ENCODE measurements at places on chromosomes 3 and 15. TPM values are rescaled to one million over a fixed set of nuclear protein-coding genes. Genes with fewer than 3 reads are reported as not detected.

The ILDR1 gene
- 0.60 TPM for total RNA-seq

The ACOX2 gene
- 6.8 TPM for total RNA-seq

The CYP1A2 gene
- not detected for total RNA-seq

The SLC15A2 gene
- total RNA-seq: 9.4 TPM

The KIF15 gene
- 0.46 TPM for total RNA-seq

The WWTR1 gene
- 96.4 TPM for total RNA-seq

The MYZAP gene
- total RNA-seq: 11.0 TPM

The PAQR9 gene
- not detected for total RNA-seq

The ZNF660 gene
- 18.4 TPM for total RNA-seq

- H3K4me3 ChIP-seq: no peak overlapping the region
- no peaks in the 10 kb centered on the region for H3K4me1 ChIP-seq
- H3K36me3 ChIP-seq: no peaks in the 10 kb centered on the region
- H3K27me3 ChIP-seq: no peaks in the 10 kb centered on the region
- no peak for DNase-seq
Measured at GRCh38 chr3:28186748-28187147, 54.7 kb upstream of the CMC1 start.

DNA sequence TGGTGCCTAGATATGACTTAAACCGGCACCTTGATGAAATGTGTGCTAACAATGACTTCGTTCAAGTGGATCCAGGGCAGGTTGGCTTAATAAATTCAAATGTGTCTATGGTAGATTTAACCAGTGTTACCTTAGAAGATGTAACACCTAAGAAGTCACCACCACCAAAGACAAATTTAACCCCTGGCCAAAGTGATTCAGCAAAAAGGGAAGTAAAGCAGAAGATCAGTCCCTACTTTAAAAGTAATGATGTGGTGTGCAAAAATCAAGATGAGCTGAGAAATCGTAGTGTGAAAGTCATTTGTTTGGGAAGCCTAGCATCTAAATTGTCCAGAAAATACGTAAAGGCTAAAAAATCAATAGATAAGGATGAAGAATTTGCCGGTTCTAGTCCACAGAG, 1.1 kb downstream of the FAN1 start:
- no peak overlapping the region for H3K27ac ChIP-seq
- no peaks in the 10 kb centered on the region for H3K27me3 ChIP-seq
- no peak overlapping the region for H3K4me3 ChIP-seq
- DNase-seq: no peak

DNA sequence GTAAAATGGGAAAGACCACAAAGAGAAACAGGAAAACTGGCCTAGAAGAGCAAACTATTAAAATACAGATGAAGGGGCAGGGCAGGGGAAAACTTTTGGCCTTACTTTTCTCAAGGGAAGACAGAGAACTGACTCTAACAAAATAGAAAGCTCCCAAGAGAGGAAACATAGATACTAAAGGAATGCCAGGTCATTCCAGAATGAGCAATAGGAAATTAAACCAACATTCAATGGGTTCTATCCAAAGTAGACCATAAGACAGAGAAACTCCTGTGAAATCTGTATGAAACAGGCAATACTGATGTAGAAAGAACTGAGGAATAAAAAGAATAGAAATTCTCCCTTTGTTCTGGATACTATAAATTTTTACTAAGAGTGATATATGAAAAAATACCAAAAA, 491.8 kb downstream of the MECOM start:
- no peak for DNase-seq
- no peak overlapping the region for H3K27ac ChIP-seq
- H3K4me1 ChIP-seq: no peaks in the 10 kb centered on the region

DNA sequence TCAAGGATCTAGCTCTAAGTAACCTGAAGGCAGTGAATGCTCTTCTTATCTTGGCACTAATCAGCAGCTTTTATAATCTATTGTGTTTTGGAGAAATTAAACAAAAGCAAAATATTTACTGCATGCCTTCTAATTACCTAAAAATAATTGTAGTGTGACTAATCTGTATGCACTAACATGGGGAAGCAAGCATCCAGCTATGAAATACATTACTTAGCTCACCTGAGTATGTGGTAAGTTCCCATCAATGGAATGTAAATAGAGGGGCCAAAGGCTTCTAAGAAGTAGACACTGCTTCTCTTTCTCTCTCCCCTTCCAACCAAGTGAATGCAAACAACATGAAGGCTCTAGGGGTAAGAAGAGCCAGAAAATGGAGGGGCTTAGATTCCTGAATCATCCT, 165.6 kb downstream of the STAG1 start:
- no peak overlapping the region for H3K4me3 ChIP-seq
- no peak overlapping the region for H3K27ac ChIP-seq
- H3K27me3 ChIP-seq: no peaks in the 10 kb centered on the region
- DNase-seq: no peak
- H3K36me3 ChIP-seq: no peaks in the 10 kb centered on the region

- H3K36me3 ChIP-seq: no peaks in the 10 kb centered on the region
- H3K27ac ChIP-seq: peak overlapping the region; percentile 8
- H3K4me3 ChIP-seq: no peak overlapping the region
- no peaks in the 10 kb centered on the region for H3K27me3 ChIP-seq
Measured at GRCh38 chr3:129723558-129724324, 117.3 kb upstream of the PLXND1 start.

- DNase-seq: no peak
- H3K27me3 ChIP-seq: no peaks in the 10 kb centered on the region
- H3K36me3 ChIP-seq: no peaks in the 10 kb centered on the region
- no peak overlapping the region for H3K27ac ChIP-seq
- peaks cover 8% of the 10 kb centered on the region for H3K4me1 ChIP-seq
Measured at GRCh38 chr3:37053337-37053736, 60.0 kb downstream of the MLH1 start.

DNA sequence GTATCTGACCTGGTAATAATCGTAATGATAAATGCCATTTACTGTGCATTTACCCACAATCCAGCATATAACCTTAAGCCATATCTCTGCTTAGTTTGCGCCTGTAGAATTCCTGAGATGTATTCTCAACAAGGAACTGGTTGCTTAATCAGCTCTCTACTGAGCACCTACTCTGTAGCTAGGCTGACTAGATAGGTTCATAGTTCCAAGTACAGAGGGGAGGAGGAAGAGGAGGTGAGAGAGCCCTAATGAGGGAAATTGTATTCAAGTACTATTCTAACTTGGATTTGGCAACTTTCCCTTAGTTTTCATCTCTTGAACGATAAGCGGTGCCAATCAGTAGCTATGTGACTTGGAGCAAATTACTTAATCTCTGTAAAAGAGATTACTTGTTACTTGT, 5.6 kb upstream of the AKAP13 start:
- no peaks in the 10 kb centered on the region for H3K27me3 ChIP-seq
- H3K27ac ChIP-seq: no peak overlapping the region
- H3K36me3 ChIP-seq: no peaks in the 10 kb centered on the region
- no peak for DNase-seq
- H3K4me1 ChIP-seq: no peaks in the 10 kb centered on the region

GRCh38 chr15:101349047-101349951, 54.3 kb upstream of the SNRPA1 start:
- no peaks in the 10 kb centered on the region for H3K27me3 ChIP-seq
- no peaks in the 10 kb centered on the region for H3K4me1 ChIP-seq
- H3K36me3 ChIP-seq: no peaks in the 10 kb centered on the region
- DNase-seq: no peak

GRCh38 chr3:177351757-177352158, 154.5 kb upstream of the TBL1XR1 start:
- no peaks in the 10 kb centered on the region for H3K36me3 ChIP-seq
- no peaks in the 10 kb centered on the region for H3K4me1 ChIP-seq
- no peak overlapping the region for H3K27ac ChIP-seq
- no peaks in the 10 kb centered on the region for H3K27me3 ChIP-seq
- no peak overlapping the region for H3K4me3 ChIP-seq

GRCh38 chr3:14397940-14398796, 4.2 kb upstream of the SLC6A6 start:
- no peak overlapping the region for H3K27ac ChIP-seq
- no peak for DNase-seq
- no peak overlapping the region for H3K4me3 ChIP-seq
- no peaks in the 10 kb centered on the region for H3K27me3 ChIP-seq
- H3K4me1 ChIP-seq: peaks cover 9% of the 10 kb centered on the region

DNA sequence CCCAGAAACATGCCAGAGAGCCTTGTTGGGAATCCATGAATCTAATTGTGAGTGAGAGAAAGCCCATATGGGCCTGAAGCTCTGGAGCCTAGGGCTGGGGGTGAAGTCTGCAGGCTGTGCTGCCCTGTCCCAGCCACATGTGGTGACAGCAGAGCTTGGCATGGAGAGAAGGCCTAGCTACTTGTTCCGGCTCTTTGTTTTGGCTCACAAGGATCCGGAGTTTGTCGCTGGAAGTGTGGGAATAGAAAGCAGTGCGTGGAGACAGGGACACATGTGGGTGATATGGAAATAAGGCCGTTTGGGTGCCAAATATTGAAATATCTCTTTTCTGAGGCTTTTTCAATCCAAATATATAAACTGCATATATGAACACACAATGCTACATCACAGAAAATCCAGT, 78.2 kb downstream of the CLSTN2 start:
- no peaks in the 10 kb centered on the region for H3K27me3 ChIP-seq
- H3K4me3 ChIP-seq: no peak overlapping the region
- no peaks in the 10 kb centered on the region for H3K4me1 ChIP-seq
- H3K36me3 ChIP-seq: no peaks in the 10 kb centered on the region
- no peak for DNase-seq

DNA sequence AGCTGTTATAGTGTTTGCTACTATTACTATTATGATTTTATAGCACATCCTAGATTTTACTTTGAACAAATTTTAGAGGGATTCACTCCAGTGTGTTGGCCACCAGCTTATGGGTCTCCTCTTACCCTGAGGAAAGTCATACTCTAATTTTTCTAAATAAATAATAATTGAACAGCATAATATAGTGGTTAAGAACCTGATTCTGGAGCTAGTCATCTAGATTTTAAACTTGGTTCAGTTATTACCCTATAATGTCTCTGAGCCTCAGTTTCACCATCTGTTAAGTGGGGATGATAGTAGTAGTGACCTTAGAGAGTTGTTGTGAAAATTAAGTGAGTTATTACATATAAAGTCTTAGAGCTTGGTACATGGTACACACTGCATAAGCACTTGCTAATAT, 30.7 kb upstream of the TOPAZ1 start:
- DNase-seq: no peak
- H3K27ac ChIP-seq: no peak overlapping the region
- no peaks in the 10 kb centered on the region for H3K27me3 ChIP-seq
- H3K4me1 ChIP-seq: no peaks in the 10 kb centered on the region
- no peaks in the 10 kb centered on the region for H3K36me3 ChIP-seq

DNA sequence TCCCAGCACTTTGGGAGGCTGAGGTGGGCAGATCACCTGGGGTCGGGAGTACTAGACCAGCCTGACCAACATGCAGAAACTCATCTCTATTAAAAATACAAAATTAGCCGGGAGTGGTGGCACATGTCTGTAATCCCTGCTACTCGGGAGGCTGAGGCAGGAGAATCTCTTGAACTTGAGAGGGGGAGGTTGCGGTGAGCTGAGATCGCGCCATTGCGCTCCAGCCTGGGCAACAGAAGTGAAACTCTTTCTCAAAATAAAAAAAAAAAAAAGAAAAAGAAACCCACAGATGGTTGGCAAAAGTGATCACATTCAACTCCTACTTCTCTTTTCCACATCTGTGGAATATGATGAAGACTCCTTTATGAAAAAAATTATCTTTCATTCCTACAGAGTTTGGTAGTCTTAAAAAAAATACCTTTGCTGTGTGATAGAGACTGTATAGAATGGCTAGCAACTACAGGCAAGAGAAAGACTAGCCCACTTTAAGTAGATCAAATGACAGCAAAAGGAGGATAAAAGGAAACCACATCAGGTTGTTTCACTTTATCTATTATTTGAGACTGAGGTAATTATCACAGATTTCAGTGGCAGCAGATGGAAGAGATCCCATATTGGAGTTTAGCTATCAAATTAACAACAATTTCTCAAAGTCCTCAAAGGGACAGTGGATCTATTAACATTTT, 172.9 kb upstream of the TSPAN3 start:
- H3K27ac ChIP-seq: no peak overlapping the region
- no peak overlapping the region for H3K4me3 ChIP-seq
- H3K4me1 ChIP-seq: no peaks in the 10 kb centered on the region
- no peaks in the 10 kb centered on the region for H3K36me3 ChIP-seq
- no peak for DNase-seq
- H3K27me3 ChIP-seq: no peaks in the 10 kb centered on the region

GRCh38 chr3:58009026-58009748, 965 bp downstream of the FLNB start:
- H3K4me1 ChIP-seq: peaks cover 23% of the 10 kb centered on the region
- H3K4me3 ChIP-seq: peak overlapping the region; percentile 79
- H3K27me3 ChIP-seq: no peaks in the 10 kb centered on the region
- H3K36me3 ChIP-seq: no peaks in the 10 kb centered on the region
- peak overlapping the region; percentile 13 for H3K27ac ChIP-seq

GRCh38 chr3:20975188-20975651, 775.8 kb downstream of the ZNF385D start:
- no peaks in the 10 kb centered on the region for H3K36me3 ChIP-seq
- no peak for DNase-seq
- no peak overlapping the region for H3K4me3 ChIP-seq
- H3K27me3 ChIP-seq: no peaks in the 10 kb centered on the region
- no peak overlapping the region for H3K27ac ChIP-seq

DNA sequence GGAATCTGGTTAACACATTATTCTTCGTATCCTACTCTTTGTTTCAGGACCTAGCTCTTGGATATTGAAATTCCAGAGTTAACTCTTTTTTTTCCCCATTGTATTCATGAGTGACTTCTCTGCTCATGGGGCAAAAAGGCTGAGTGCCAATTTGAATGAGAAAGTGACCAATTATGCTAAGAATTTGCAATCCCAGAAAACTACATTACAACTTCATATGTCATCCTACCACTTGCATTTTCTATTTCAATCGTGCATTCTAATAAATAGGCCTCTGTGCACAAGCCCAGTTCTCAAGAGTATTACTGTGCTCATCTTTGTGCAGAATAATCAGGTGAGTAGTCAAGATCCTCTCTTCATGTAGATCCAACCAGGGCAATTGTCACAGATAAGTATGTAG, 537.8 kb downstream of the OTOL1 start:
- no peaks in the 10 kb centered on the region for H3K4me1 ChIP-seq
- H3K27ac ChIP-seq: no peak overlapping the region
- no peak overlapping the region for H3K4me3 ChIP-seq
- no peak for DNase-seq

DNA sequence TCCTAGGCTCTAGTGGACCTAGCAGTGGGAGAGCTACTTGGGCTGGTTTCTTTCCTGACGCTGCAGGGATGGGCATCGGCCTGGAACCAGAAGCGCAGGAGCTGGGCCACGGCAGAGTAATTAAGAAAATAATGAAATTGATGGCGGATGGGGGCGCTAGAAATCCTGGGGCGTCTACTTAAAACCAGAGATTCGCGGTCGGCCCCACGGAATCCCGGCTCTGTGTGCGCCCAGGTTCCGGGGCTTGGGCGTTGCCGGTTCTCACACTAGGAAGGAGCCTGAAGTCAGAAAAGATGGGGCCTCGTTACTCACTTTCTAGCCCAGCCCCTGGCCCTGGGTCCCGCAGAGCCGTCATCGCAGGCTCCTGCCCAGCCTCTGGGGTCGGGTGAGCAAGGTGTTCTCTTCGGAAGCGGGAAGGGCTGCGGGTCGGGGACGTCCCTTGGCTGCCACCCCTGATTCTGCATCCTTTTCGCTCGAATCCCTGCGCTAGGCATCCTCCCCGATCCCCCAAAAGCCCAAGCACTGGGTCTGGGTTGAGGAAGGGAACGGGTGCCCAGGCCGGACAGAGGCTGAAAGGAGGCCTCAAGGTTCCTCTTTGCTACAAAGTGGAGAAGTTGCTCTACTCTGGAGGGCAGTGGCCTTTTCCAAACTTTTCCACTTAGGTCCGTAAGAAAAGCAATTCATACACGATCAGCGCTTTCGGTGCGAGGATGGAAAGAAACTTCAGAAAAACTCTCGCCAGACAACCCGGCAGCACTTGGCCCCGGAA, 6.1 kb downstream of the SOX14 start:
- no peak overlapping the region for H3K4me3 ChIP-seq
- peaks cover 6% of the 10 kb centered on the region for H3K4me1 ChIP-seq
- no peak overlapping the region for H3K27ac ChIP-seq
- H3K27me3 ChIP-seq: no peaks in the 10 kb centered on the region
- H3K36me3 ChIP-seq: no peaks in the 10 kb centered on the region
- DNase-seq: no peak

Data from ovary (tissue), 10 donors.